Lung microvascular endothelial cell (primary cell): ENCODE measurements at places on chromosomes 16 and 17. TPM values are rescaled to one million over a fixed set of nuclear protein-coding genes. Genes with fewer than 3 reads are reported as not detected.

RNF222 gene
- total RNA-seq, result under 0.01 TPM in 1 of 2 replicates, not detected in the other

TP53TG3B gene
- not detected in 2 replicates for total RNA-seq

CRYM gene
- total RNA-seq, result not detected in 2 replicates

TMEM106A gene
- 0.87 and 0.99 TPM in 2 replicates for total RNA-seq

C17orf113 gene
- 0.20 and 0.22 TPM in 2 replicates for total RNA-seq

EIF3C gene
- 171 and 216 TPM in 2 replicates for total RNA-seq

TP53TG3C gene
- total RNA-seq, result not detected in 2 replicates

MRPS7 gene
- 60.9 and 61.0 TPM in 2 replicates for total RNA-seq

STUB1 gene
- total RNA-seq, result 90.7 and 113 TPM in 2 replicates

SLC9A5 gene
- 0.22 and 0.60 TPM in 2 replicates for total RNA-seq

HOXB5 gene
- total RNA-seq, result under 0.01 TPM in 1 of 2 replicates, not detected in the other

TEKT5 gene
- not detected in 2 replicates for total RNA-seq

DHX38 gene
- total RNA-seq, result 63.2 and 98.2 TPM in 2 replicates

GAS7 gene
- 1.5 and 3.0 TPM in 2 replicates for total RNA-seq

TBC1D3C gene
- total RNA-seq, result 0.22 TPM in 1 of 2 replicates, not detected in the other

PIK3R5 gene
- total RNA-seq, result not detected in 2 replicates

ODAD4 gene
- under 0.01 TPM in 2 replicates for total RNA-seq

ARSG gene
- total RNA-seq, result 1.3 and 2.4 TPM in 2 replicates

FNDC8 gene
- total RNA-seq, result not detected in 2 replicates

CMTM2 gene
- total RNA-seq, result not detected in 2 replicates

ABCA9 gene
- total RNA-seq, result 0.44 and 1.8 TPM in 2 replicates

GFAP gene
- not detected in 2 replicates for total RNA-seq

CHTF8 gene
- total RNA-seq, result 60.4 and 62.3 TPM in 2 replicates
